ENCODE measurements at places on chromosomes 11 and 22.

DNA sequence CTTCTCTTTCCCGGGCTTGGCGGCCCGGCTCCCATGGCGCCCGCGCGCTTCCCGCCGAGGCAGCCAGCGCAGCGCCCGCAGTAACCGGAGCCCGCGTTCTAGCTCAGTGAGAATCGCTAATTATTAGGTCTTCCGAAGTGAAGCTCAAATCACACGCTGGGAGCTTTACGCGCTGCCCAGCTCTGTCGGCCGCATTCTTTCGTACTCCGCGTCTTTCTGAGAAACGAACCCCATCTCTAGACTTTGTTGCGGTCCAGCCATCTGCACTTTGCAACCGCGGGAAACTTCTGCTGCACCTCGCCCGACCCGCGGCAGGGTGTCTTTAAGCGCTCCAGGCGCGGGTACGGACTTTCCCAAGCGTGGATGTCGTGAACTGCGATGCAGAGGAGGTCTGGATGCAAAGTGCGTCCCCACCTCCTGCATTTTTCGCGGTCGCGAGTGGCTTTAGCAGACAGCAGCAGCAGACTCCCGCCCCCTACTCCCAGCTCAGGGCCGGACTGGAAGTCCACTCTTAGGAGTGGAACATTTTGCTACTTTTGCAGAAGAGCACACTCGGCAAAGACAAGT, 6.0 kb upstream of the PAX6 start:
- no peak for DNase-seq

GRCh38 chr11:48052183-48053044, 72.1 kb downstream of the PTPRJ start:
- peak; percentile 19 for DNase-seq

DNA sequence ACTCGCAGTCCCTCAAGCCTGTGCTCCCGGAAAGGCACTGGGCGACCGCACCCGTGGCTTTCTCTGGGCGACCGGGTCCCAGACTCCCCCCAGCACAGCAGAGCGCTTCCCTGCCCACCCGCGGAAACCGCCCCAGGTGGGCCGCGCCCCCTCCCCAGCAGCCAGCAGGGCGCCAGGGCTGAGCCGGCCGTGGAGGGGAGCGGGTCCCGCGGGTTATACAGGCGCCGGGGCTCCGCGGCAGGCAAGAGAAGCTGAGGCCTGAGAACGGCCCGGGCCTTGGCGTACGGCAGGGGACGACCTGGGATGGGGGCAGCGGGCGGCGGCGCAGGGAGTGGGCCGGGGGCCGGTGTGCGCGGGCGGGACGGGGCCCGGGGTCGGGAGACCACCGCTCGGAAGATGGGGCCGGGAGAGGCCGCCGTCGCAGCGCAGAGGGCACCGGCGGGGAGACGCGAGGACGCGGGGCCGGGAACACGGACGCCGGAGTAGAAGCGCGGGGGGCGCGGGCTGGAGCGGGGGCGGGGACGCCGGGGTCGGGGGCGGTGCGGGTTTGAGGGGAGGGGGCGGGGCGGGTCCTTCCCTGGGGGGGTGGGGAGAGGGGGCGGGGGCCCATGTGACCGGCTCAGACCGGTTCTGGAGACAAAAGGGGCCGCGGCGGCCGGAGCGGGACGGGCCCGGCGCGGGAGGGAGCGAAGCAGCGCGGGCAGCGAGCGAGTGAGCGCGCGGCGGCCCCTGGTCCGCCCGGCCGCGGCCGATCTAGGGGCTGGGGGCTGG, at the start of gene MDK:
Gene MDK (plus strand): TSS at position 622 of the 771 bp plus-strand sequence. CDS start 389 bp downstream, outside the sequence.
- DNase-seq, result no peak

GRCh38 chr11:105022527-105022926, 441 bp downstream of the CASP5 start:
- no peak for DNase-seq

- DNase-seq, result no peak
These were observed 22.5 kb downstream of the LRRC32 start for GRCh38 chr11:76648061-76648460.

DNA sequence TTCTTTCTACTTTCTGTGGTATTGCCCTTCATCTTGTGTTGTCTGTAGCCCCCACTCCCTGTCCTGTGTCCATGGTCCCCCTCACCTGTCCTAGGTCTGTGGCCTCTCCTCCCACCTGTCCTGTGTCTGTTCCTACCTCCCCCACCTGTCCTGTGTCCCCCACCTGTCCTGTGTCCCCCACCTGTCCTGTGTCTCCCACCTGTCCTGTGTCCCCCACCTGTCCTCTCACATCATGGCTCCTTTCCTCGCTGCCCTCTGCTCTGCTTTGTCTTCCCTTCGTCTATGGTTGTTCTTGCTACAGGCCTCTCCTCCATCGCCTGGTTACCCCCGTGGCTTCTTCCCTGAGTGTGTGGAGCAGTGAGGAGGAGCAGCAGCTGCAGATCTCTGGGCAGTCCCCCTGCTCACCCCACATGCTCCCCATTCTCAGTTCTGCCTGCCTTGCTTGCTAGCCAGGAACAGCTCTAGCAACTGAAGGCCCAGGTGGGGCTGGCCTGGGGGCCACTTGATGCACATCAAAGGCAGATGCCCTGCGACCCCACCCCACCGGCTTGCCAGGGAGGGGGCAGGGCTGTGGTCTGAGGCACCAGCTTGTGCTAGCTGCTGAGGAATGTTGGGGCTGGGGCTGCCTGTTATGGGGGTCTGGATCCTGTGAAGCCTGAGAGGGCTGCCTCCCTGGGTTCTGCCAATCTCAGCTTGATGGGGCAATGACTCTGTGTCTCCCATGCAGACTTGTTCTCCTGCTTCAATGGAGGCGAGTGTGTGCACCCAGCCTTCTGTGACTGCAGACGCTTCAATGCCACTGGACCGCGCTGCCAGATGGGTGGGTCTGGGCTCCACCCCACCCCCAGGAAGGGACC, 5.6 kb downstream of the OTOG start:
- no peak for DNase-seq

- no peak for DNase-seq
These were observed 13.8 kb downstream of the PLXNB2 start for GRCh38 chr22:50293441-50294318.

DNA sequence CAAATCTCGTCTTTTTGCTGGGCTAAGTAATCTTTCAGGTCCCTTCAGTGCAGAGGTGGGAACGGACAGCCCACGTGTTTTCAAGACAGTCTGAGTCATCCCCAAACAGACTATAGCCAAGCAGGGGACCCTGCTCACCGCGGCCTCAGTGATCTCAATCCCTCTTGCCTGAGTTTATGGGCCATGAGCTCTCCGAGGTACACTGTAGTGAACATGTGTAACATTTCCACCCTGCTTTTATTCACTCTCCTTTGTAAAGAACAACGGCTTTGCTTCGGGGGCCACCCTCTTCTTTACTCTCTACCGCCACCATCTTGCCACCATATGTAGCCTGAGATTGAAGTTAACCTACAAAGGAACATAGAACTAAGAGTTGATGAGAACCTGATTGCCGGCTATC, 11.5 kb upstream of the KCTD14 start:
- no peak for DNase-seq

Data from HCT116 (cell line).